ENCODE measurements at places on chromosomes 6 and 20. TPM values are rescaled to one million over a fixed set of nuclear protein-coding genes. Genes with fewer than 3 reads are reported as not detected.

Gene RAET1L
- not detected for total RNA-seq

Gene EFCAB8
- under 0.01 TPM for total RNA-seq

Gene PAK5
- not detected for total RNA-seq

Gene MAK
- not detected for total RNA-seq

Gene PCSK2
- not detected for total RNA-seq

Gene CALHM5
- 4.0 TPM for total RNA-seq
